HT-29 (cell line): ENCODE measurements at places on chromosomes 13 and 19.

DNA sequence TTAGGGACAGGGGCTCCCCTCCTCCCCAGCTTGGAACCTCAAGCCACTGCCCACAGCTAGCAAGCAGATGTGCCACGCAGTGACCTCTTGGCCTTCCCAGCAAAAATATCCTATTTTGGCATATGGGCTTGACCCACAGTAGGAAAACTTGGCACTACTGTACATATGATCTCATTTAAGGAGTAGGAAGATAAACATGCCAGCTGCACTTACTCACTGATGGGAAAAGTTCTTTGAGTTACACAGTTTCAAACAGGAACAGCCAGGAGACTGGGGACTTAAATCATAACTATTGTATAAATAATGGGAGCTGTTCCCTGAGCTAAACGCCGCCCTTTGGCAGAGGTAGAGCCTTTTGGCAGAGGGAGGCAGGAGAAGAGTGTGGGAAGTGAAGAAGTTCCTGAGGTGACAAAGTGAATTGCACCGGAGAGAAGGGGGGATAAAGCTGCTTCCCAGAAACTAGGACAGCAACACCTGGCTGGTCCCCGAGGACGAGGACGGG, 6.1 kb downstream of the SACS start:
- DNase-seq, result peak; percentile 28

GRCh38 chr13:79548902-79549301, 67.9 kb downstream of the NDFIP2 start:
- DNase-seq, result no peak

DNA sequence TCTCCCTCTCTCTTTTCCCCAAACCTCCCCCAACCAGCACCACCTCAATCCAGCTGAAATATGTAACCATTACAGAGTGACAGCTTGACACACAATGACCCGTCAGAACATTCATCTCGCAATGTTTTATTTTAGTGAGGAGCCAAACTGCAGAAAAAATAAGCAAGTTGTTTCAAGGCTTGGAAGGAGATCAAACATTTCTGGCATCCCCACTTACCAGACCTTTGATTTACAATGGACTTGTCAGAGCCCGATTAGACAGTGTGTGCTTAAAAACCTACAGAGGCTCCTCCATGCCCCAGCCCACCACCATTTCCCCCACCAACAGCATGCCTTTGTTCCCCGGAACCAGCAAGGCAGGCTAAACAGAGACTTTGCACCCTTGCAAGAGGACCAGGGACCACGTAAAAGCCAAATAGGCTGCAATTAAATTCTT, 382.8 kb upstream of the ZNF507 start:
- no peak for DNase-seq

GRCh38 chr13:66087269-66087710, 1142.8 kb downstream of the PCDH9 start:
- no peak for DNase-seq

DNA sequence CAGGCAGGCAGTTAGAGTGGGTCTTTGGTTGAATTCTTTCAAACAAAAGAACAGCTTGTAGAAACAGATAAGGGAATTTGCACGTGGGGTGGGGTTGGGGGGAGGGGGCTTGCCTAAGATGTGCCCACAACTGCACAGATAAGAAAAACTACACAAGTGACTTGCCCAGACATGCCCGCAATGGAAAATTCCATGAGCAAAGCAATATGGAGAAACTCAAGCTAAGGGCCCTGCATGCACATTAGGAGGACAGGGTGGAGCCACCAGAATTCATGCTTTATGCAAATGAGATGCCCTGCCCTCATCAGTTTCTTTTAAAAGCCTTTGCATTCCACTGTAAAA, 755.6 kb upstream of the MIR17HG start:
- no peak for DNase-seq

DNA sequence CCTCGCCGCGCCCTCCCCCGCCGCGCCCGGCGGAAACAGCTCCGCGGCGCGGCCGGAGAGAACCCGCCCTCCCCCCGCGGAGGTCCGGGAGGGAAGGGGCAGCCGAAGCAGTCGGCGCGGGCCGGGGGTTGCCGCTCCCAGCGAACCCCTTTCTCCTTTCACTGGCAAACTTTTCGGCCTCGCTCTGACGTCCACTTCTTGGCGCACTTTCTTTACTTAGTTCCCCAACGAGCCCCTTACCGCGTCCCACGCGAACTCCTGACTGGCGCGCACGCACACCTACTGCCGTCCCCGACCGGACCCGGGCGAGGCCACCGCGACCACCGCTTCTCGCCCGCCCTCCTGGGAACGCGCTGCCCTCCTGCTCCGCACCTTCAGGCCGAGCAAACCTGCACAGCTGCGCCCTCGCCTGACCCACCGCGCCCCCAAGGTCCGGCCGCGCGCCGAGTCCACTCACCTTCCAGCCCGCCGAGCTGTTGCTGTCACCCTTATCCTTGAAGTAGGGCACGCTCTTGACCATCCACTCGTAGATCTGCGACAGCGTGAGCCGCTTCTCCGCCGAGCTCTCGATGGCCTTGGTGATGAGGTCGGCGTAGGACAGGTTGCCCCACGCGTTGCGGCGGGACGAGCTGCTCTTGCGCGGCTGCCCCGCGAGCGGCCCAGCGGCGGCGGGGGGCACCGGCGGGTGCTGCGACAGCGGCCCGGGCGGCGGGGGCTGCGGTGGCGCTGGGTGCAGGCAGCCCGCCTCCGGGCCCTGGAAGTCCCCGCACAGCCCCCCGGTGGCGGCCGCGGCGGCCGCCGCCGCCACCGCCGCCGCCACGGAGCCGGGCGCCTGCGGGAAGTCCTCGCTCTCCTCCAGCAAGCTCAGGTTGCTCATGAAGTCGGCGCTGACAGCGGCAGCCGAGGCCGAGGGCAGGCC, 1.1 kb downstream of the FOXO1 start:
- peak; percentile 67 for DNase-seq

GRCh38 chr13:40152922-40153321, 497.5 kb downstream of the COG6 start:
- DNase-seq, result no peak

DNA sequence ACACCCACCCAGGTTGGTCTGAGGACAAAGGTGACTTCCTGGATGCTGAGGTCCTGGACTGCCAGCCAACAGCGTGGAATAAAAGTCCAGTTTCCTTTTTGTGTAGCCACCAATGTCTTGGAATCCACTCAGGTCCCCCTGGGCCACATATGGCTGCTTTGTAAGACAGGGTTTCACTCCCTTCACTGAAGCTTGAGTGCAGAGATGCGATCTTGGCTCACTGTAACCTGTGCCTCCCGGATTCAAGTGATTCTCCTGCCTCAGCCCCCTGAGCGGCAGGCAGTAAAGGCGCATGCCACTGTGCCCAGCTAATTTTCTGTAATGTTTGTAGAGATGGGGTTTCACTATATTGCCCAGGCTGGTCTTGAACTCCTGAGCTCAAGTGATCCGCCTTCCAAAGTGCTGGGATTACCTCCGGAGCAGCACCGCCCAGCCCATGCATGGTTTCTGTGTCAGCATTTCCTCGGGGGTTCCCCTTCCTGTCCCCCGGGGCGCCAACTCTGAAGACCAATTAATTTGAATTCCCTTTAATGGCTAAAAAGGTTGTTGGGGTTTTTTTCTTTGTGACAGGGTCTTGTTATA, 17.5 kb downstream of the KANK2 start:
- no peak for DNase-seq

DNA sequence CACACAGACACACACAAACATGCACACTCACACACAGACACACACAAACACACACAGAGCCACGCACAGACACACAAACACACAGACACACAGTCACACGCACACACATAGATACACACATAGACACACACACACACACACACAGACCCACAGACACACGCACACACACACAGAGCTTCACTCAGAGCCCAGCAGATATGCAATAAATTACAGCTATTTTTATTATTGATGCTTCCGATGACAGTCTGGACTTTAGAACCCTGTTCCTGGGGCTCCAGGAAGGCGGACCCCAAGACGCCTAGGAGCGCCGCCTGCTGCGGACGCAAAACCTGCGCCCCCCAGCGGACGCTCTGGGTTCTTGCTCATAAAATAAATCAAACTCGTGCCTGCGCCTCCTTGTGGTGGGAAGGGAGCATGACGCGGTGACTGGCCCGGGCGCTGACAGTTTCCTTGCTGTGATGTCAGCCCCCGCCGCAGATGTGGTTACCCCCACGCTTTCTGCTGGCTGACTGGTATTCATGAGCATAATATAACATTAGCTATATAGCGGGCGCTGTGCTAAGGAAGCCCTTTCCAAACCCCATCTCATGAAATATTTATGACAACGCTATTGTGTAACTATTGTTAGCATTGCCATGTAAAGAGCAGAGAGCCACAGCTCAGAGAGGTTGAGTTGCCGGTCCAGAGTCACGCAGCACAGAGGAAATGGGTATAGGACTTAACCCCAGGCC, 64.4 kb upstream of the TM9SF2 start:
- peak; percentile 87 for DNase-seq
